ENCODE measurements at places on chromosomes 6 and 20. TPM values are rescaled to one million over a fixed set of nuclear protein-coding genes. Genes with fewer than 3 reads are reported as not detected.

DNA sequence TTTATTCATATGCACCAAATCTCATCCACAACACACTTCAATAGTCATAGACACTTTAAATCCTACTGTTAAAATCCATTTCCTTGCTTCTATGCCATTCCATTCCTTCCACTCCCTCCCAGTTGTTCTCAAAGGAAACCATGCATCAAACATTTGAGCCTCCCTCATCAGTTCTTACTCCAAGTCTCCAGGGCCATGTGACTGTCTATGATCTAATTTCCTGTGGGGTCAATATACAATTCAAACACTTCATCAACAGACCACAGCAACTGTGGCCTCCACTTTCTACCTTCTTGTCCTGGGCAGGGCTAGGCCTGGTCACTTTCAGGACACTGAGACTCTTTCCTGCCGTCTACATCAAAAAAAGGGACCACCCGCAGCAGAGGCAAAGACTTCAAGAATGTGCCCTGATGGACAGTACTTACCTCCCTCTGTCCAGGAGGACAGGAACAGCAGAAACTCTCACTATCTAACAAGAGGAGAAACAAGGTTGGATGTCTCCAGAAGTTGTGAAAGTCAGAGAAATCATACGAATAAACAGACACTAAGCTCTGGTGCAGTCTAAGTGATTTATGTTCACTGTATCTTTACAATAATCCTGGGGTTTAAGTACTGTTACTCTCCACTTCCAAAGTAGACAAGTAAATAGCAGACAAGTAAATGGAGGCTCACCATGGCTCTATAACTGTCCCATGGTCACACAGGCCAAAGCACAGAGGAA is 160.2 kb downstream of the QRSL1 start:
- peaks cover 7% of the 10 kb centered on the region for H3K27me3 ChIP-seq
- no peaks in the 10 kb centered on the region for H3K4me1 ChIP-seq
- no peak for DNase-seq
- no peak overlapping the region for H3K27ac ChIP-seq
- no peaks in the 10 kb centered on the region for H3K36me3 ChIP-seq

DNA sequence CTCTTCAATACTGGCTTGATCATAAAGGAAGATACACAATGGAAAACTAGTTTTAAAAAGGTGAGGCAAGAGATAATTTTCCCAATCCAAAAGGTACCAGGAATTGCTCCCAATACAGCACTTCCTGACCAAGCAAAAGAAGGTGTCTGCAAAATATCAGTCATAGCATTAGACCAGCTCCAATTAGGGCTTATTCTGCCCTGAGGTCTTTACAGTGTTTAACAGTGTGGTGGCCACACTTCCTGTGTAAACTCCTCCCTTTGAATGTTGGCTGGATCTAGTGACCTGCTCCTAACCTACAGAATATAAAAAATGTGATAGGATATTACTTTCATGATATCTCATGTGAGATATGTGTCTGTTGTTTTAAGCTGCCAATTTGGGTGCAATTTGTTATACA is 57.1 kb upstream of the BTN3A2 start:
- H3K4me3 ChIP-seq: no peak overlapping the region
- no peaks in the 10 kb centered on the region for H3K27me3 ChIP-seq
- DNase-seq: no peak
- H3K36me3 ChIP-seq: no peaks in the 10 kb centered on the region
- no peak overlapping the region for H3K27ac ChIP-seq
- peaks cover 19% of the 10 kb centered on the region for H3K4me1 ChIP-seq

The MCCD1 gene
- total RNA-seq: not detected

DNA sequence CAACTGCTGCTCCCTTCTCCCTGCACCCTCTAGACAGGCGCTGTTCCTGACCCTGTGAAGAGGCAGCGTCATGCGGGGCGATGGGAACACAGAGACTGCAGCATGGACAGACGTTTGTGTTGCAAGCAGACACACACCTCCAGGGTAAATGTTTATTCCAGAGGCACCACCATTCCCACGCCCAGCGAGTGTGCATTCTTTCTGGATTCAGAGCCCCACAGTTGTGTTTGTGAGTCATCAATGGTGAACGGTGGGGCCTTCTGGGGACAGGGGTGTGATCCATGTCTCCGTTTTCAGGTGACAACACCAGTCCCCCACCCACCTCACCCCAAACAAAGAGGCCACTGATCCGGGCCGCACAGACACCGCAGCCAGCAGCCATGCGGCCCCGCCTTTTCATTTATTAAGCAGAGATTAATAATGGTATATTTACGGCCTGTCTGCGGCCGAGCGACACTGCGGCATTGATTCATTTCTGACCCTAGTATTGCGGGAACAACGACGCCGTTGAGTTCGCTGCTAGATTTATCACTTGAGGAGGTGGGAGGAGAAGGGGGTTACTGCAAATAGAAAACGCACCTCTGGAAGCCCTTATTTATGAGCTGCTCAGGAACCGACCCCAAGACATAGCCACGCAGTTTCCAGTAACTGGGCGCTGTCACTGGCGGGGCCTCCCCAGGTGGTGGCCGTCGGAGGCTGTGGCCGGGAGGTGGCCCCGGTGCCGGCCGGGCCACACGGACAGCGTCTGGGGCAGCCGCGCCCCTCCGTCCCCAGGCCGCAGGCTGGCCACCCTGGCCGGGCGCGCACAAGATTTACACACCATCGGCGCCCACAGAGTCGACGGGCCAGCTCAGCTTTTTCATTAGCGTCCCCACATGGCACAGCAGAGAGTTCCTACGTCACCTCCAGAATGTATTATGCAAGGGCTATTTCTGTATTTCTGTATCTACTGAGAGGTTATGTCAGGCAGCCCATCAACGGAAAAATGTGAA is 367.6 kb downstream of the THBS2 start:
- no peak for DNase-seq
- no peaks in the 10 kb centered on the region for H3K4me1 ChIP-seq
- H3K27me3 ChIP-seq: peaks cover 13% of the 10 kb centered on the region
- no peaks in the 10 kb centered on the region for H3K36me3 ChIP-seq
- H3K27ac ChIP-seq: no peak overlapping the region

The TMEM217 gene
- 3.3 TPM for total RNA-seq

GRCh38 chr6:168216117-168216516 is 103.5 kb downstream of the DACT2 start:
- no peak for DNase-seq
- H3K27me3 ChIP-seq: no peaks in the 10 kb centered on the region
- peaks cover 11% of the 10 kb centered on the region for H3K4me1 ChIP-seq

- H3K4me1 ChIP-seq: no peaks in the 10 kb centered on the region
- H3K27me3 ChIP-seq: no peaks in the 10 kb centered on the region
- DNase-seq: peak; percentile 32
- H3K36me3 ChIP-seq: no peaks in the 10 kb centered on the region
- H3K27ac ChIP-seq: no peak overlapping the region
These were observed 40.9 kb downstream of the PTPRA start for GRCh38 chr20:2914160-2914559.

- DNase-seq: peak; percentile 84
- no peak overlapping the region for H3K4me3 ChIP-seq
- peak overlapping the region; percentile 29 for H3K27ac ChIP-seq
- H3K27me3 ChIP-seq: no peaks in the 10 kb centered on the region
- H3K36me3 ChIP-seq: no peaks in the 10 kb centered on the region
These were observed 235.2 kb downstream of the SYNE1 start for GRCh38 chr6:152401978-152402377.

GRCh38 chr20:60297649-60298048 is 339.4 kb downstream of the CDH26 start:
- no peaks in the 10 kb centered on the region for H3K36me3 ChIP-seq
- H3K27ac ChIP-seq: no peak overlapping the region
- no peak overlapping the region for H3K4me3 ChIP-seq
- H3K27me3 ChIP-seq: no peaks in the 10 kb centered on the region
- DNase-seq: no peak
- H3K4me1 ChIP-seq: no peaks in the 10 kb centered on the region

The LY6G6D gene
- not detected for total RNA-seq

The ARHGAP40 gene
- not detected for total RNA-seq

GRCh38 chr20:3307078-3307477 is 68.1 kb upstream of the SLC4A11 start:
- no peaks in the 10 kb centered on the region for H3K27me3 ChIP-seq
- no peak for DNase-seq
- no peak overlapping the region for H3K4me3 ChIP-seq
- no peak overlapping the region for H3K27ac ChIP-seq
- H3K36me3 ChIP-seq: peaks cover 55% of the 10 kb centered on the region

DNA sequence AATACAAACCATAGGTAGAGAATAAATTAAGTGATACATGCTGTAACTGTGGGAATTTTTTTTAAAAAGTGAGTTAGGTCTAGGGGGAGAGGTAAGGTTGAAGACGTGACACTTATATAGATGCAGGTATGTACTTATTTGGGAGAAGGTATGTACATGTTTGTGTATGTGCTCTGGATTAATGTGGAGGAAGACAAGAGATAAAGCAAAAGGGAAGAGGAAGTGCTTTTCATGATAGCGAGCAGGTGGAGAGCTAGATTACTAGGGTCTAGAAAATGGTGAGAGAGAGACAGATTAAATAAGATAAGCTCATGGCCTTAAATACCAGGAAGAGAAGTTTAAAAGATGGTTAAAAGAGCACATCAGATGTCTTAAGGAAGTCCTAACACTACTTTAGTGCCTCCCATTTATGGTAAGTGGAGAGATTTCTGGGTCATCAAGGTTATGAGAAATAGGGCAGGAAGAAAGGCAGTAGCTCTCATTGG is 92.5 kb downstream of the MAN1A1 start:
- H3K4me3 ChIP-seq: no peak overlapping the region
- no peaks in the 10 kb centered on the region for H3K36me3 ChIP-seq
- no peak for DNase-seq
- H3K4me1 ChIP-seq: no peaks in the 10 kb centered on the region
- H3K27me3 ChIP-seq: no peaks in the 10 kb centered on the region
- H3K27ac ChIP-seq: no peak overlapping the region

- H3K27ac ChIP-seq: peak overlapping the region; percentile 36
- H3K27me3 ChIP-seq: no peaks in the 10 kb centered on the region
- peaks cover 11% of the 10 kb centered on the region for H3K4me1 ChIP-seq
- H3K36me3 ChIP-seq: no peaks in the 10 kb centered on the region
- peak; percentile 19 for DNase-seq
- no peak overlapping the region for H3K4me3 ChIP-seq
These were observed 114.5 kb upstream of the SLC22A16 start for GRCh38 chr6:110590821-110591351.

The GNMT gene
- total RNA-seq: 0.72 TPM

- peaks cover 33% of the 10 kb centered on the region for H3K4me1 ChIP-seq
- H3K27me3 ChIP-seq: no peaks in the 10 kb centered on the region
- no peaks in the 10 kb centered on the region for H3K36me3 ChIP-seq
- no peak overlapping the region for H3K27ac ChIP-seq
- no peak for DNase-seq
These were observed 59.2 kb upstream of the SLC22A23 start for GRCh38 chr6:3516092-3516491.

DNA sequence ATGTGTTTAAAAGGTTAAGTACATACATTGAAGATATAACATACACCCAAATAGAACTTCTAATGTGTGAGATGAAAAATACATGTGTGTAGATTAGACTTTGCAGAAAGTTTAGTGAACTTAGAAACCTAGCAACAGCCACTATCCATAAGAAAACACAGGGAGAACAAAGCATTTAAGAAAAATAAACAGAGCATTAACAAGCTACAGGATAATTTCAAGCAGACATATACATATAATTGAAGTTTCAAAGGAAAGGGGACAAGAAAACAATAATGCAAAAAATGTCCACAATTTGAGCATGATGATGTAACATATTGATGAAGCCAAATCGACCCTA is 18.2 kb upstream of the THBS2 start:
- H3K27me3 ChIP-seq: no peaks in the 10 kb centered on the region
- no peak overlapping the region for H3K27ac ChIP-seq
- no peak for DNase-seq
- no peak overlapping the region for H3K4me3 ChIP-seq
- no peaks in the 10 kb centered on the region for H3K36me3 ChIP-seq

DNA sequence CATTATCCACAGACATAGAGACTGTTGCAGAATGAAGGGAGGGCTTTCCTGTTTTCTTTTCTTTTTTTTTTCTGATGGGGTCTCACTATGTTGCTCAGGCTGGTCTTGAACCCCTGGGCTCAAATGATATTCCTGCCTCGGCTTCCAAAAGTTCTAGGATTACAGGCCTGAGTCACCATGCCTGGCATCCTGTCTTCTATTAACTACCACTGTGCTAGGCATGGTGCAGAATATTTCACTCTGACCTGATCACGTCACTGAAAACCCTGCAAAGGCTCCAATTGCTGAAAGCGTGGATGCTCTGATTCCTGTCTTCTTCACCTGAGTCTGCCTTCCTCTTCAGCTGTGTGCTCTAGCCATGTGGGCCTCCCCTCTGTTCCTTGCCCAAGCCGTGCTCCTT is 8.5 kb upstream of the DNMT3B start:
- no peak overlapping the region for H3K4me3 ChIP-seq
- peaks cover 23% of the 10 kb centered on the region for H3K4me1 ChIP-seq
- H3K27me3 ChIP-seq: no peaks in the 10 kb centered on the region
- DNase-seq: no peak
- peak overlapping the region; percentile 93 for H3K27ac ChIP-seq

The ZBTB46 gene
- under 0.01 TPM for total RNA-seq

GRCh38 chr6:104896914-104897313 is 37.2 kb upstream of the HACE1 start:
- no peak overlapping the region for H3K4me3 ChIP-seq
- no peak overlapping the region for H3K27ac ChIP-seq
- no peaks in the 10 kb centered on the region for H3K4me1 ChIP-seq
- H3K27me3 ChIP-seq: no peaks in the 10 kb centered on the region

GRCh38 chr6:16681260-16681873 is 79.9 kb downstream of the ATXN1 start:
- no peaks in the 10 kb centered on the region for H3K36me3 ChIP-seq
- DNase-seq: peak; percentile 72
- peak overlapping the region; percentile 69 for H3K27ac ChIP-seq
- peaks cover 50% of the 10 kb centered on the region for H3K4me1 ChIP-seq

The CCN6 gene
- total RNA-seq: 6.8 TPM

- peaks cover 92% of the 10 kb centered on the region for H3K4me1 ChIP-seq
- no peak overlapping the region for H3K4me3 ChIP-seq
- no peaks in the 10 kb centered on the region for H3K27me3 ChIP-seq
- peaks cover 33% of the 10 kb centered on the region for H3K36me3 ChIP-seq
- H3K27ac ChIP-seq: peak overlapping the region; percentile 82
These were observed 24.6 kb downstream of the TRAM2 start for GRCh38 chr6:52552278-52552643.

GRCh38 chr6:34575326-34575725 is 19.2 kb upstream of the SPDEF start:
- no peaks in the 10 kb centered on the region for H3K27me3 ChIP-seq
- H3K27ac ChIP-seq: no peak overlapping the region
- H3K4me1 ChIP-seq: no peaks in the 10 kb centered on the region

DNA sequence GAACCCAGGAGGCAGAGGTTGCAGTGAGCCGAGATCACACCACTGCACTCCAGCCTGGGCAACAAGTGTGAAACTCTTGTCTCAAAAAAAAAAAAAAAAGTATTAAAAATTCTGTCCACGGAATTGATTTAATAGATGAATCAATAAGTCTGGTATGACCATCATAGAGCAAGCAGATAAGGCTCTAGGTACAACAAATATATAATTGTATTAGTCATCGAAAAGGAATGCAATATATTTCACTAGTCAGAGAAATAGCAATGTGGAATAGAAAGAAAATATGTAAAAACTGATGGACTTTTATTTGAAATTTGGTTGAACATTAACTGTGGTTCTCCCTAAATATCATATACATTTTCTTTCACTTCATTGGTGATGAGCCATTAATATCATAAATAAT is 476.8 kb upstream of the AGPAT4 start:
- H3K4me3 ChIP-seq: no peak overlapping the region
- H3K27ac ChIP-seq: no peak overlapping the region
- H3K36me3 ChIP-seq: no peaks in the 10 kb centered on the region
- DNase-seq: no peak

- H3K4me3 ChIP-seq: no peak overlapping the region
- no peaks in the 10 kb centered on the region for H3K36me3 ChIP-seq
- no peak overlapping the region for H3K27ac ChIP-seq
These were observed 397.9 kb upstream of the ADGRB3 start for GRCh38 chr6:68237205-68237604.

Data from osteoblast (primary cell).